ENCODE measurements at places on chromosomes 4 and X. TPM values are rescaled to one million over a fixed set of nuclear protein-coding genes. Genes with fewer than 3 reads are reported as not detected.

The EGF gene
- 1.0 TPM for total RNA-seq

The SLC34A2 gene
- 0.03 TPM for total RNA-seq

The UGT2B11 gene
- not detected for total RNA-seq

The TRIML2 gene
- total RNA-seq = not detected

The LONRF3 gene
- 0.65 TPM for total RNA-seq

The CORIN gene
- total RNA-seq = 2.4 TPM

The SH3RF1 gene
- 34.4 TPM for total RNA-seq

The TCEAL7 gene
- total RNA-seq = 31.7 TPM

The MND1 gene
- total RNA-seq = 0.79 TPM

The GPC3 gene
- total RNA-seq = 19.5 TPM

The AWAT2 gene
- total RNA-seq = not detected

The DMP1 gene
- total RNA-seq = not detected

The BEX1 gene
- 8.7 TPM for total RNA-seq

The AVPR2 gene
- not detected for total RNA-seq

The SPIN4 gene
- total RNA-seq = 4.2 TPM

The NAP1L3 gene
- 8.3 TPM for total RNA-seq

The MAGEA11 gene
- not detected for total RNA-seq

The PAGE2B gene
- total RNA-seq = not detected

The TBC1D25 gene
- 9.8 TPM for total RNA-seq
